ENCODE measurements at places on chromosomes 2 and 18.
A peak's percentile ranks its signal among the peaks of the same experiment; 100 is the strongest.

DNA sequence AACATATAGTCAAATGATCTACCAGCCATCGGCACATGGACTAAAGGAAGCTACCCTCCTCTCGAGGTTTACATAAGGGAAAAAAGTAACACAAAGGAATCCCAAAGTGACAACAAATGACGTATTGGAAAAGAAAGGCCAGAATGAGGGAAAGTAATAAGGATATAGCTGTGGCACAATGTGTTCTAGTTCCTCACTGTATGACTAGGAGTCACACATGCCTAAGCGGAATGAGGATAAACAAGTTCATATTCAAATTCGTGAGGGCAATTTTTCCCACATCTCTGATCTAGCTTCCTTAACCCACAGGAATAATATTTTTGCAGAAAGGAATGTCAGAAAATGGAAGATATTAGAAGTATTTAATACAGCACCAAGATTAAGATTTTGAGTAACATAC, 162.3 kb upstream of the PID1 start:
- no peak overlapping the region for H3K27ac ChIP-seq
- H3K27me3 ChIP-seq, result peaks cover 3% of the 10 kb centered on the region
- H3K36me3 ChIP-seq, result no peaks in the 10 kb centered on the region
- no peak for DNase-seq
- H3K4me3 ChIP-seq, result no peak overlapping the region
- no peaks in the 10 kb centered on the region for H3K4me1 ChIP-seq

DNA sequence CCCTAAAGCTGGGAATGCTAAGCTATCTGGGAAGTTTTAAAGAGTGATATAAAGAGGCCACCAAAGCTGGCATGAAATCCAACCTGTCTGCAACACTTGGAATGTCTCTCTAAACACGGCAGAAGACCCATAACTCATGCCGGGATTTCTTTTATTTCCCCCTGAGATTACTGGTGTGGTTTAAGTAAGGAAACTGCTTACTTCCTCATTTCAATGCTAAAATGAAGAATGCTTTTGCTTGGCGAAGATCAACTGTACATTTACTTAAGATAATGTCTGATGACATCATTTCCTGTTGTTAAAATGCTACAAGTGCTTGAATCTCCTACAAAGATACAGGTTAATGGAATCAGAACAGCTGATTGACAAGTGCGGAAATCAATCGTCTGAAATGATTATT, 353.8 kb upstream of the SALL3 start:
- H3K4me3 ChIP-seq, result no peak overlapping the region
- no peaks in the 10 kb centered on the region for H3K27me3 ChIP-seq
- no peak for DNase-seq
- H3K27ac ChIP-seq, result no peak overlapping the region
- no peaks in the 10 kb centered on the region for H3K4me1 ChIP-seq
- H3K36me3 ChIP-seq, result no peaks in the 10 kb centered on the region

GRCh38 chr2:85888020-85888683, 638 bp downstream of the ST3GAL5 start:
- H3K27me3 ChIP-seq, result no peaks in the 10 kb centered on the region
- H3K36me3 ChIP-seq, result no peaks in the 10 kb centered on the region
- H3K4me1 ChIP-seq, result peaks cover 30% of the 10 kb centered on the region
- peak overlapping the region; percentile 85 for H3K4me3 ChIP-seq
- peak overlapping the region; percentile 38 for H3K27ac ChIP-seq

DNA sequence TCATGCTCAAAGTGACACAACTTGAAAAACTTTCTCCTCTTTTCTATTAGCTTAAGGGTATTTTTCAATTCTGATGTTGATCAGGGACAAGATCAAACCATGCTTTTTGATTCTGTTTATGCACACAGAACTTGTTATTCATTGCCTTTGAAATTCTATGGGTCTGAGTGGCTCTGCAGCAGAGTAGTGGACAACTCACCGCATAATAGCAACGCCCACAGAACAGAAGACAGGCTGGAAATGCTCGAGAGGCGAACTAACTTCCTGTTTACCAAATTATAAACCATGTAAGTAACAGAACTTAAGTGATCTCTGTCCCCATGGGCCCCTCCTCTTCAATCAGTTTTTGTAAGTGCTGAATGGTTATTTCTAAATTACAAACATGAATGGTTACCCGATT, 131.2 kb downstream of the CBLN2 start:
- no peak overlapping the region for H3K27ac ChIP-seq
- no peaks in the 10 kb centered on the region for H3K36me3 ChIP-seq
- peaks cover 2% of the 10 kb centered on the region for H3K4me1 ChIP-seq
- DNase-seq, result no peak

- H3K4me1 ChIP-seq, result no peaks in the 10 kb centered on the region
- no peaks in the 10 kb centered on the region for H3K36me3 ChIP-seq
- no peaks in the 10 kb centered on the region for H3K27me3 ChIP-seq
- no peak overlapping the region for H3K4me3 ChIP-seq
- no peak for DNase-seq
- H3K27ac ChIP-seq, result no peak overlapping the region
Observed at GRCh38 chr2:176500901-176501300, 231.7 kb downstream of the MTX2 start.

DNA sequence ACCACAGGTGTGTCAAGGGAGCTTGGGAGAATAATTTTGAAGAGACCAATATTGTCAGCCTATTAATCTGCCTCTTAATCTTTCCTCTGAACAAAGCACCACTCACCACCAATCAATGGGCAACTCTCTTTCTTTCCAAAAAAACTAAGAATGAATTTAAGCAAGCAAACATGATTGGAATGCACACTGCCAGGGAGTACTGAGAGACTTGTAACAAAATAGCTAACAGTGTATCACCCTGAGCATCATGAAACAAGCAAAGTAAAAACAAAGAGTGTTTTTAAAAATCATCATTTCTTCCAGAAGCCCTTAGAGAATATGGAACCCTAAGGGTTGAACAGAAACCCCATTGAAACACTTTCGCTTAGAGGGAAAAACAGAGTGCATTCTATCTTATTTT, 299.7 kb downstream of the DSEL start:
- no peaks in the 10 kb centered on the region for H3K4me1 ChIP-seq
- no peak for DNase-seq
- no peaks in the 10 kb centered on the region for H3K36me3 ChIP-seq
- no peak overlapping the region for H3K4me3 ChIP-seq
- H3K27me3 ChIP-seq, result no peaks in the 10 kb centered on the region

DNA sequence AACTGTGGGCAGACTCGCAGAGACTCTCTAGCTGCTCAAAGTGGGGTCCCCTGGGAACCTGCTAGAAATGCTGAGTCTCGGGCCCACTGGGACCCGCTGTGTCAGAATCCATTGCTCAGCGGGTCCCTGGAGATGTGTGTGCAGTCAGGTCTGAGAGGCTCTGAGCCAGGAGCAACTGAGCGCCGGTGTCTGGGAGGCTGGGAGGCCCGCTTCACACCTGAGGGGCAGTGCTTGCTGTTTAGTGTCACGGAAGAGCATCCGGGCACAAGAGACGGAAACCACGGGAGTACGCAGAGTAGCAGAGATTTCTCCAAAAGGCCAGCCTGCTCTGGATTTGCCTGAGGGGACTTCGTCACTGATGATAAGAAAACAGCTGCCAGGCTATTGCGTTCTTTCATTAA, 70.1 kb downstream of the EDAR start:
- H3K4me3 ChIP-seq, result no peak overlapping the region
- H3K27ac ChIP-seq, result no peak overlapping the region
- H3K4me1 ChIP-seq, result peaks cover 5% of the 10 kb centered on the region
- peak; percentile 56 for DNase-seq
- no peaks in the 10 kb centered on the region for H3K27me3 ChIP-seq

DNA sequence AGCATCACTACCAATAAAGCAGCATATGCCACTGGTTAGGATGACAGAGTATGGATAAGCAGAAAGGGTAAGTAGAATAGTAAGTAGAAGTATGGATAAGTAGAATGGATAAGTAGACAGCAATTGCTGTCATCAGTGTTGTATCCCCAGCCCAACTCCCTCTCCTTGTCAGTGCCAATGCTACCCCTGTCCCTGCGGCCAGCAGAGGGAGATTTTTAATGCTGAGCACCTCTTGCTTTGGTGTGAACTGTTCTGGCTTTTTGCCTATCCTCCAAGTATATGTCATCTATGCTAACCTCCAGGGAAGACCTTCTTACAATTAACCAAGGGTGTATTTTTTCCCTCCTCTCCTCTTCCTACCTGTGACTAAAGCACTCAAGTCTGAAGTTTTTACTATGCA, 136.7 kb upstream of the SPHKAP start:
- H3K27me3 ChIP-seq, result no peaks in the 10 kb centered on the region
- no peak overlapping the region for H3K4me3 ChIP-seq
- no peaks in the 10 kb centered on the region for H3K36me3 ChIP-seq
- no peak overlapping the region for H3K27ac ChIP-seq
- 0 out of 2 replicates have a peak, but pooled peaks cover 4% of the 10 kb centered on the region for H3K4me1 ChIP-seq

DNA sequence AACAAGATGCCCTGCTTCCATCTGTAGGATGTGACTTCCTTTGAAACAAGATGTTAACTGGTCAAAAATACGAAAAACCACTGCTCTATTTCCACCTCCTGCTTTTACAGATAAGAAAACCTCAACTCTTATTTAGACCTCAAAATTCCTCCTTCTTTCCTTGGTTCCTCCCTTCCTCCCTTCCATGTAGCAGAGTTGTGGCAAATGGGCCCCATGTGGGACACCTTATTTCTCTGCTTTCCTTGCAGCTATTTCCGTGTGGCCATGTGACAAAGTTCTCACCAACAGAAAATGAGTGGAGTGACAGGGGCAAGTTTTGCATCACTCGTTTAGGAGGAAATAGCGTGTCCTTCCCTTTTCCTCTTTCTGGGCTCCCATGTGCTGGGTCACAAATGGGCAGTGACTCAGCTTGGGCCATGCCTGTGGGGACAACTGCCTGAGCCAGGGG, 69.4 kb upstream of the SMAD2 start:
- no peak for DNase-seq
- H3K27me3 ChIP-seq, result no peaks in the 10 kb centered on the region
- no peaks in the 10 kb centered on the region for H3K36me3 ChIP-seq
- H3K4me3 ChIP-seq, result no peak overlapping the region
- no peak overlapping the region for H3K27ac ChIP-seq

- H3K27me3 ChIP-seq, result no peaks in the 10 kb centered on the region
- H3K4me3 ChIP-seq, result peak overlapping the region; percentile 70
- peaks cover 4% of the 10 kb centered on the region for H3K4me1 ChIP-seq
- no peaks in the 10 kb centered on the region for H3K36me3 ChIP-seq
- no peak for DNase-seq
- H3K27ac ChIP-seq, result peak overlapping the region; percentile 64
Observed at GRCh38 chr2:27583390-27583915, 611 bp downstream of the ZNF512 start.

GRCh38 chr2:60633615-60634014, 80.2 kb upstream of the BCL11A start:
- no peak for DNase-seq
- H3K27me3 ChIP-seq, result peaks cover 42% of the 10 kb centered on the region
- H3K4me3 ChIP-seq, result no peak overlapping the region
- H3K4me1 ChIP-seq, result no peaks in the 10 kb centered on the region
- H3K27ac ChIP-seq, result no peak overlapping the region
- no peaks in the 10 kb centered on the region for H3K36me3 ChIP-seq

DNA sequence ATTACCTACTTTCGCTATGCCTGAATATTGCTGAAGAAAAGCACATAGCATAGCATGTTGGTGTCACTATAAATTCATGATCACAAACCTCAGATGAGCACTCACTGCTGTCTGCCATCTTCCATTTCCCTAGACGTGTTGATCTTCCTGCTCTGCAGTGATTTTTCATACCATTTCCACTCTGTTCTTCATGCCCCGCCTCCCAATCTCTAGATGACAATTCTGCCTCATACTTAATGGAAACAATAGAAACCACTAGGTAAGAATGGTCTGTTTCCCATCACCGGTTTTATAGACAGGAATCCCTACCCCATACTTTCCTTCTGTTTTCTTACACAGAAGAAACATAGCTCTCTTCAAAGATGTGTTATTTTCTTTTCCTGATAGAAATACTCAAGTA, 63.8 kb downstream of the PIK3C3 start:
- no peak for DNase-seq
- H3K36me3 ChIP-seq, result peaks cover 4% of the 10 kb centered on the region
- H3K27ac ChIP-seq, result no peak overlapping the region
- no peaks in the 10 kb centered on the region for H3K4me1 ChIP-seq
- H3K4me3 ChIP-seq, result no peak overlapping the region

DNA sequence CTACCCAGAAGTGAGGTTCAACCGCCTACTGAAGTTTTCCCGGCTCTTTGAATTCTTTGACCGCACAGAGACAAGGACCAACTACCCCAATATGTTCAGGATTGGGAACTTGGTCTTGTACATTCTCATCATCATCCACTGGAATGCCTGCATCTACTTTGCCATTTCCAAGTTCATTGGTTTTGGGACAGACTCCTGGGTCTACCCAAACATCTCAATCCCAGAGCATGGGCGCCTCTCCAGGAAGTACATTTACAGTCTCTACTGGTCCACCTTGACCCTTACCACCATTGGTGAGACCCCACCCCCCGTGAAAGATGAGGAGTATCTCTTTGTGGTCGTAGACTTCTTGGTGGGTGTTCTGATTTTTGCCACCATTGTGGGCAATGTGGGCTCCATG, 48.7 kb upstream of the INPP4A start:
- H3K4me1 ChIP-seq, result no peaks in the 10 kb centered on the region
- no peaks in the 10 kb centered on the region for H3K36me3 ChIP-seq
- no peak overlapping the region for H3K27ac ChIP-seq
- no peak overlapping the region for H3K4me3 ChIP-seq

DNA sequence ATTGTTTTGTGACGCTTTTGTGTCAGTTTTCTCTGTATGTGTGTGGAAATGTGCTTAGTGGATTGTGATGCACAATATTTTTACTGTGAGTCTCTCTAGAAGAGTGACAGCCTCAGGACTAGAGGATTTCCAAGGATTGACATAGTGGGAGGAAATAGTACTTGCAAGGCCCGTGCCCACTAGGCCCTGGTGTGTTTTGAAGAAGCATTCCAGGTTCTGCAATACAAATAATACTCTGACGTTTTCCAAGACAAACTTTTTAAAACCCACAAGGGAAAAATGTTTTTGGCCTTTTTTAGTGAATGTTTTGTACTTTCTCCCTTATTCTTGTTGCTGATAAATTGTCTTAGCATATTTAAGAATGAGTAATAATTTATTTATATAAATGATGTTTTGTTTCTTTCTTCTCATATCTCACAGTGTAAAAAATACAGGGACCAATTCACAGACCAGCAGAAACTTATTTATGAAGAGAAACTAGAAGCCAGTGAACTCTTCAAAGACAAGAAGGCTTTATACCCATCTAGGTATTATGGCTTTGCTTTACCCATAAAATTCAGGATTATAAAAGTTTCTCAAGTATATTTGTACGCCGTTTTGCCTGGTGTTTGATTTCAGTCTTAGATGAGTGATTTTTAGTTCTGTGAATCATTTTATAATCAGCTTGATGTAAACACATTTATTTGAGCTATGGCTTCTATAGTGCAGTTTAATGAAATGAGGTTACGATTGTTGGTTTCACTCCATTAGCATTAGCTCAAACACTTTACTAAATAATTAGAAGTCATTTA, 165.6 kb downstream of the MYO1B start:
- peaks cover 89% of the 10 kb centered on the region for H3K36me3 ChIP-seq
- no peak for DNase-seq
- H3K27me3 ChIP-seq, result no peaks in the 10 kb centered on the region
- H3K4me3 ChIP-seq, result no peak overlapping the region
- no peak overlapping the region for H3K27ac ChIP-seq

GRCh38 chr2:75790121-75790813, 79.6 kb upstream of the GCFC2 start:
- no peaks in the 10 kb centered on the region for H3K4me1 ChIP-seq
- H3K27ac ChIP-seq, result no peak overlapping the region
- H3K4me3 ChIP-seq, result no peak overlapping the region
- no peaks in the 10 kb centered on the region for H3K27me3 ChIP-seq
- DNase-seq, result no peak
